ENCODE measurements at places on chromosomes 2 and 18. TPM values are rescaled to one million over a fixed set of nuclear protein-coding genes. Genes with fewer than 3 reads are reported as not detected.

- no peak for DNase-seq
Observed at GRCh38 chr18:68219872-68220271, 495.0 kb downstream of the TMX3 start.

- DNase-seq: no peak
Observed at GRCh38 chr18:27493182-27493581, 308.1 kb upstream of the CHST9 start.

DNA sequence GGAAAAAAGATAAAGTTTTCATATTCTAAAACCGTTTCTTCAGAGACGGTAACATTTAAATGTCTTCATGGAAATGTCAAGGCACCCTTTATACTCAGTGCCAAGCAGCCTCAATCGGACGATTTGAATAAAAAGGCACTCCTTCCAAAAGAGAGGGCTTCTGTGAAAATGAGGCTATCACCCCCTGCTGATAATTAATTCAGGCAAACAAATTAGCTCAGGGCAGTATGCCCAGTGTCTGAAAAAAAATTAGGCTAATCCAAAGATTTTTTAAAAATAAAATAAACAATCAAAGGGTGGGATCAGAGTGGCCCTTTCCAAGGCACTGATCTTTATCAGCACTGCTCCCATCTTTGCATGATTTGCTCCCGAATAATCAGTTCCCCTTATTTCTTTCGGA, 151.0 kb upstream of the PID1 start:
- DNase-seq: no peak

GRCh38 chr18:3584897-3585460, 135.0 kb downstream of the TGIF1 start:
- no peak for DNase-seq

DNA sequence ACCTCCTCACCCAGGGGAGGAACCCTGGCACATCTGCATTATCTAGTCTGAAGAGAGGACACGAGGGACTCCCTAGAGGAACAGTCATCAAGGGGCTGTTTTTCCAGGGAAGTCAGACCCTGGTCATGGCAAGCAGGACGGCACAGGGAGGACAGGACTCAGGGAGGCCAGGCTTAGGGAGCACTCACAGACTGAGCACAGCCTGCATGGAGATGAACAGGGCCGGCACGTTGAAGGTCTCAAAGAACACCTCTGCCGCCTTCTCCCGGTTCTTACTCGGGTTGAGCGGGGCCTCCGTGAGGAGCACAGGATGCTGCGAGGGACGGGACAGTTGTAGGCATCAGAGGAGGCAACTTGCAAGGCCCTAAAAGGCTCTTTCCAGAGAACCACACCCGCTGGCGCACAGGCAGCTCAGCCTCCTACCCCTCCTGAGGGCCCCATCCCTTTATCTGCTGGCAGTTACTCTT, 5.1 kb downstream of the ACTR1B start:
- DNase-seq: no peak

- DNase-seq: no peak
Observed at GRCh38 chr2:236169741-236170589, 1.8 kb upstream of the GBX2 start.

DNA sequence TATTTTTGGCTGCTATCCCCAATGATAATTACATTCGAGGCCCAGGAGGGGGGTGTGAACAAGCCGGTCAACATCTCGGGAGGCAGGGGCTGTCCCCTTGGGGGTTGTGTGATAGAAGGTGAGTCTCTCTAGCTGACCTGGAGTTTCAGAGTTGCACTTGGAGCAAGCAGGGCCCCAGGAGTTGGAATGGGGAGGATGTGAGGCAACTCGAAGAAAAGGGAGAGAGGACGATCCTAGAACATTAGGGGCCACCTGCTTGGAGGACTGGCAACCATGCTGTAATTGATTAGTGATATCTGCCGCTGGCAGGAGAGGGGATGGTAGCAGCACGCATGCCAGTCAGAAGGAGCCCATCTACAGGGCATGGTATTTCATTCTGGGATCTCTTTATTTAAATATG, 122.6 kb downstream of the CTIF start:
- no peak for DNase-seq

GRCh38 chr2:224073676-224074075, 34.6 kb upstream of the SERPINE2 start:
- DNase-seq: no peak

- no peak for DNase-seq
Observed at GRCh38 chr18:55695091-55695490, 107.1 kb upstream of the TCF4 start.

- no peak for DNase-seq
Observed at GRCh38 chr2:241094172-241094571, 7.9 kb downstream of the MTERF4 start.

GRCh38 chr2:6353669-6354068, 512.0 kb downstream of the CMPK2 start:
- no peak for DNase-seq

DNA sequence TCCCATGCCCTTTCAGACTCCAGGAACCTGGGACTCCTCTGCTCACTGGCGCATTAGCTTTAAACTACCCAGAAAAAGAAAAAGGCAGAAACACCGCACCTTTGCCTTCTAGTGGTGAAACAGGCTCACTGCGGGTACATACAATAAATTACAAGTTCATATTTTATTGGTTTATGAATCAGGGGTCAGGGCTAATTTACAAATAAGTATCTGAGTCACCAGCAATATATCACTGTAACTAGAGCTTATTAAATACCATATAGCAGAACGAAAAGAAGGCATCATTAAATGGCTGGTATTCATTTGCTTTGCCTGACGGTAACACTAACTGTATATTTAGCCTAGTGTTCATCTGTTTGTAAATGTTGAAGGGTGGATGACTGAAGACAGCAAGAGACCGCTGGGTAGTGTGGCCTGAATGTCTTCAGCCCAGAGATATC, 26.9 kb upstream of the DTNB start:
- DNase-seq: no peak

SERPINB10 gene
- 0.34 TPM for total RNA-seq

NAT8 gene
- total RNA-seq: 0.66 TPM

TUBB8B gene
- not detected for total RNA-seq

ATOH8 gene
- total RNA-seq: 18.6 TPM

POTEI gene
- total RNA-seq: not detected

GALR1 gene
- total RNA-seq: not detected

IL36B gene
- total RNA-seq: not detected
